GDM1 (cell line): ENCODE measurements at places on chromosomes 7 and 10.

GRCh38 chr10:93917064-93917391 lies 23.2 kb downstream of the SLC35G1 start:
- DNase-seq = no peak

GRCh38 chr7:9937944-9938631 lies 1035.6 kb upstream of the PHF14 start:
- no peak for DNase-seq

DNA sequence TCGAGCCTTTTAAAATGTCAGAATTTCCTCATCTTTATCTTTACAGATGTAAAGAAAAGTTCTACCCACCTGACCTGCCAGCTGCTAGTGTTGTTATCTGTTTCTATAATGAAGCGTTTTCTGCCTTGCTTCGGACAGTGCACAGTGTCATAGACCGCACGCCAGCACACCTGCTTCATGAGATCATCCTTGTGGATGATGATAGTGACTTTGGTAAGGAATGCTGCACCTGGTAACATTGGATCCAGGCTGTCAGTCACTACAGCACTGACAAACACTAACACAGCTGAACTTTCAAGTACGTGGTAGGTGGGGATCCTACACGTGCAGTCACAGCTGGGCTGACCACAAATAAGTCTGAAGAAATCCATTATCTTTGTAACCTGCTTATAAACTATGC lies 77.6 kb downstream of the GALNT11 start:
- DNase-seq = no peak

- DNase-seq = no peak
Observed at GRCh38 chr7:141001122-141001521, 13.6 kb downstream of the MRPS33 start.

GRCh38 chr10:119498889-119499676 lies 43.4 kb downstream of the RGS10 start:
- no peak for DNase-seq
